ENCODE measurements at places on chromosomes 16 and 17. TPM values are rescaled to one million over a fixed set of nuclear protein-coding genes. Genes with fewer than 3 reads are reported as not detected.

GRCh38 chr17:42908872-42909700 lies 8.5 kb downstream of the G6PC1 start:
- DNase-seq, result no peak

GRCh38 chr16:22681554-22682291 lies 132.2 kb upstream of the HS3ST2 start:
- DNase-seq, result no peak

- DNase-seq, result no peak
These were observed 391.4 kb downstream of the WWOX start for GRCh38 chr16:78490847-78491246.

DNA sequence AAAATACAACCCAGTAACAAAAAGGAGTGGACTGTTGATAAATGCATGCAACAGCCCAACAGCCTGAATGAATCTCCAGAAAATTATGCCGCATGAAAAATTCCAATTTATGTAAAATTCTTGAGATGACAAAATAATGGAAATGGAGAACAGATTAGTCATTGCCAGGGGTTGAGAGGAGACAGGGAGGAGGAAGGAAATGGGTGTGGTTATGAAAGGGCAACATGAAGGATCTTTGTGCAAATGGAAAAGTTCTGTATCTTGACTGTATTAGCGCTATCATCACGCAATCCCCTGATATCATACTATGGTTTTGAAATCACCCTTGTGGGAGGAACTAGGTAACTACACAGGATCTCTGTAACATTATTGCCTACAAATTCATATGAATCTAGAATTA lies 1058.3 kb upstream of the RBFOX1 start:
- no peak for DNase-seq

DNA sequence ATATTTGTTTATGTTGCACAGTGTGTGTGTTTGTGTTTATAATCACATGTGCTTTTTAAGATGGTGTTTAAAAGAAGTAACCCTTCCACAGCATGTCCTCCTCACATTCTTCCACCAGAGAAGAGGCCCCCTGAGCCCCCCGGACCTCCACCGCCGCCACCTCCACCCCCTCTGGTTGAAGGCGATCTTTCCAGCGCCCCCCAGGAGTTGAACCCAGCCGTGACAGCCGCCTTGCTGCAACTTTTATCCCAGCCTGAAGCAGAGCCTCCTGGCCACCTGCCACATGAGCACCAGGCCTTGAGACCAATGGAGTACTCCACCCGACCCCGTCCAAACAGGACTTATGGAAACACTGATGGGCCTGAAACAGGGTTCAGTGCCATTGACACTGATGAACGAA lies 69.2 kb downstream of the CDK12 start:
- no peak for DNase-seq

- DNase-seq, result peak; percentile 44
These were observed 1.5 kb downstream of the TRIM25 start for GRCh38 chr17:56912105-56912999.

DNA sequence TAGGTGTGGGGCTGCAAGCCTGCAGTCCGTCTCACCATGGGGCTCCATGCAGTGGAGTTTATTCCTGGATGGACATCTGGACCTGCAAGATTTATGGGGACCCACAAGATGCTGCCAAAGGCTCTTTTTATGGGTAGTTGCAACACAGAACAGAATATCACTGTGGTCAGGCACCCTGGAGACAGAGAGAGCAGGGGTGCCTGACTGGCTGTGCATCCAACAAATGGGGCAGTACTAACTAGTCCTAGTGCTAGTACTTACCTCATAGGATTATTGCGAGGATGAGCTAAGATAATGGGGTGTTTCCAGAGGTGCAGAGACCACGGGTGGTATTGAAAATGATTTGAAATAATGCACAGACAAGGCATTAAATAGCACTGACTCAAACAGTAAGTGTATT lies 42.4 kb upstream of the MMP2 start:
- no peak for DNase-seq

- DNase-seq, result no peak
These were observed 120.5 kb downstream of the CLEC16A start for GRCh38 chr16:11064851-11065250.

- DNase-seq, result peak; percentile 27
These were observed 16.3 kb downstream of the NACA2 start for GRCh38 chr17:61574542-61575351.

- DNase-seq, result no peak
These were observed 2.8 kb downstream of the FA2H start for GRCh38 chr16:74771656-74772315.

- DNase-seq, result no peak
These were observed 66.6 kb upstream of the LHX1 start for GRCh38 chr17:36870720-36870999.

- no peak for DNase-seq
These were observed 121.8 kb upstream of the COX10 start for GRCh38 chr17:13947499-13947898.

GRCh38 chr17:77602883-77603640 lies 355.4 kb upstream of the TNRC6C start:
- DNase-seq, result no peak

Gene NPIPB2
- total RNA-seq, result 1.8 TPM

Gene HS3ST3A1
- under 0.01 TPM for total RNA-seq

Gene CCL14
- total RNA-seq, result 3.9 TPM

Measured in lung microvascular endothelial cell (primary cell).